Globus pallidus (tissue), 1 donor: ENCODE measurements at places on chromosomes 7 and 10.
A peak's percentile ranks its signal among the peaks of the same experiment; 100 is the strongest.

GRCh38 chr7:25786936-25787335, 365.1 kb upstream of the NFE2L3 start:
- no peak for DNase-seq

GRCh38 chr10:63331586-63331985, 134.2 kb downstream of the JMJD1C start:
- DNase-seq, result no peak

GRCh38 chr10:74892839-74893238, 66.4 kb downstream of the KAT6B start:
- no peak for DNase-seq

GRCh38 chr10:3887885-3888476, 103.0 kb upstream of the KLF6 start:
- DNase-seq, result no peak

DNA sequence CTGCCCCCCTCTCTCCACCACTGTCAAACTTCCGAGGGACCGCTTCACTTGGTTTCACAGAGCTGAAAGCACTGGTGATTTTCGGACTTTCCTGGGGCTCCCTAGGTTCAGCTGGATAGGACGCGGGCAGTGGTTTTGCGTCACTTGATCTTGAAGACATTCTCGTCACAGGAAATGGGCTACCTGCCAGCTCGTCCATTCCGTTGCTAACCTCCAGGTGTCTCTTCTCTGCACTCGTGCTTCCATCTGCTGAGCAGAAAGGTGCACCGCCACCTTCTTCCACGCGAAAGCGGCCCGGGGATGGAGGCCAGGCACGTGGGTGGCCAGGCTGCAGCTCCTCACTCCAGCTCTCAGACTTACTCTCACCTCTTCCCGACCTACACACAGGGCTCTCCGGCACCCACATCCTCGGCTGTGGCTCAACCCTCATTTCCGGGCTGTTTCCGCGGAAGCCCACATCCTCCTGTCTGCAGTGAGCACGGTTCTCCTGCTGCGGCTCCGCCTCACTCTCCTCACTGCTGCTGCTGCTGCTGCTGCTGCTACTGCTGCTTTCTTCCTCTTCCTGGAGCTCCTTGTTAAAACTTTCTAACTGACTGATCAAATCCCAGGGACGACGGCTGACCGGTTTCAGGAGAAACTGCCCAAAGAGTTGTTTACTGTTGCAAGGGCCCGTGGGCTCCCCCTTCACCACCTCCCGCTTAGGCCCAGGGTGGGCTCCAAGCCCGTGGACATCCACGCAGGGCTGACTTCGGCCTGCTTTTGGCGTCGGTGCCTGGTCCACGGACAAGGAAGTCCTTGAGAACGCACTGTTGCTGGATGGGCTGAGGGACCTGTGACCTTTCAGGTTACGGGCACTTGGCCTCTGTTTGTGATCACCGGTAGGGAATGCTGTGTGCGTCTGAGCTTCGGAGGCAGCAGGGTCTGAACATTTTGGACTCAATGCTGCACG, 32.1 kb downstream of the JCAD start:
- DNase-seq, result no peak

DNA sequence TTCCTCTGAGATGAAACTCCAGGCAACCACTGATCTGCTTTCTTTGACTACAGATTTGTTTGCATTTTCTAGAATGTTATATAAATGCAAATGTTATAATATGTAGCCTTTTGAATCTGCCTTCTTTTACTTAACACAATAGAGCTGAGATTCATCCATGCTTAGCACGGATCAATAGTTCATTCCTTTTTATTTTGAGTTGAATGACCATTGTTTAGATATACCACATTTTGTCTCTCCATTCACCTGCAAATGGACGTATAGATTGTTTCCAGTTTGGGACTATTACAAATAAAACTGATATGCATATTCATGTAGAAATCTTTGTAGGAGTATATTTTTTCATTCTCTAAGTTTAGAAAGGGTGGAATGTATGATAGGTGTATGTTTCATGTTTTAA, 57.7 kb downstream of the VPS41 start:
- no peak for DNase-seq

DNA sequence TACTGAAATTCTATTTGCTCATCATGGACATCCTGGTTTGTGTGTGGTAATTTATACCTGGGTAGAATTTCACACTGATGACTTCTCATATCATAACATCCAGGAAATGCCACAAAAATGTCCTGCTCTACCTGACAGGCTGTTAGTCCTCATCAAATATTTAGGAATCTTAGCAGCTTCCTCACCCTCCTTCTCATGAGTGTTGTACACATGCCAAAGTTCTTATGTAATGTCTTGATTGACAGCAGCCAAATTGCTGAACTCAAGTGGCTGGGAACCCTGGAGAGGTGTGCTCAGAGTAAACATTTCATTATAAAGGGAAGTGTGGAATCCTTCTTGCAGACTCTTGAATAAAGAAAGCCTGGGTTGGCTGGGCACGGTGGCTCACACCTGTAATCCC, 8.9 kb downstream of the EEPD1 start:
- DNase-seq, result no peak

DNA sequence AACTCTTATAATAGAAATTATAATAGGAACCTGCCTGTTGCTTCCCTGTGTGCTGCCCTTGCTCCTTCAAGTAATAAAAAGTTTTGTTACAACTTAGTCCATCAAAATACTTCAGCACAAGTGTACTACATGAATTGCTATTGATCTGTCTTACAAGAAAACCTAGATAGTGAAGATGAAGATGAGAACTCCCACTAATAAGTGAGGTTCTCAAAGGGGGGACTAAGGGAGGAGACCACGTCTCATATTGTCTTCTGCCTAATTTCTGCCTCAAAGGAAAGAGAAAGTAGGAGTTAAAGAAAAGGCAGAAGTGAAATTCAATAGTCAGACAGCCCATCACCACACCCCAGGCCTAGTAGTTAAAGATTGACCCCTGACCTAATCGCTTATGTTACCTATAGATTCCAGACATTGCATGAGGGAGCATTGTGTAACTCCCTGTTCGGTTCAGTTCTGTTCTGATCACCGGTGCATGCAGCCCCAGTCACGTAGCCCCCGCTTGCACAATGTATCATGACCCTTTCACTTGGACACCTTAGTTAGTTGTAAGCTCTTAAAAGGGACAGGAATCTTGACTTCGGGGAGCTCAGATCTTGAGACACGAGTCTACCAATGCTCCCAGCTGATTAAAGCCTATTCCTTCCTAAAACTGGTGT, 18.2 kb upstream of the CHST3 start:
- DNase-seq, result no peak

GRCh38 chr7:95102662-95103061, 195.3 kb downstream of the PPP1R9A start:
- DNase-seq, result no peak

GRCh38 chr7:1829111-1829510, 159.0 kb downstream of the ELFN1 start:
- DNase-seq, result no peak

- DNase-seq, result no peak
Observed at GRCh38 chr10:86971232-86971991, 3.1 kb downstream of the ADIRF start.

GRCh38 chr10:27899058-27899457, 99.8 kb downstream of the ODAD2 start:
- DNase-seq, result no peak

DNA sequence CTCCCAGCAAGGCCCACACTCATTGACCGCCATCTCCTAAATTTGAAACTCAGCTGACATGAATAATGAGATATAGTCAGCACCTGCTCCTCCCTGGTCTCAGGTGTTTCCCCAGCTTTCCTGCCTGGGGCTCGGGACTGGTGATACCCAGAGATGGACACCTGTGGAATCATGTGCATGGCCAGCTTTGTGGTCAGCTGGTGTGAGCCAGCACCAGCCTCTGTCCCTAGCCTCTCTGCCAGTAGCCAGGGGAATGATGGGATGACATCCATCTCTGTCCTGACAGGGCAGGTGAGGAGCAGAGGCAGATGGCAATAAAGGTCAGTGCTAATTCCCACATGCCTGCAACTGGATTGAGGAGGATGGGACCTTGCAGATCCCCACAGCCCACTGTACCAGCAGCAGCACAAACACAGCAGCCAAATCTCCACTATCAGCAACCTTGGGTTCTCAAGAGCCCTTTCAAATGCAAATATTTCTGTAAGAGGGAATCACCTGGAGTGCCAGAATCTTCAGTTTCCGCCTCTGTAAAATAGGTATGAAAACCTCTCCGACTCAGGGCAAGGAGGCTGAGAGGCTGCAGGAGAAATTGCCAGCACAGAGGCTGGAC, 329.2 kb upstream of the ZMIZ1 start:
- no peak for DNase-seq

DNA sequence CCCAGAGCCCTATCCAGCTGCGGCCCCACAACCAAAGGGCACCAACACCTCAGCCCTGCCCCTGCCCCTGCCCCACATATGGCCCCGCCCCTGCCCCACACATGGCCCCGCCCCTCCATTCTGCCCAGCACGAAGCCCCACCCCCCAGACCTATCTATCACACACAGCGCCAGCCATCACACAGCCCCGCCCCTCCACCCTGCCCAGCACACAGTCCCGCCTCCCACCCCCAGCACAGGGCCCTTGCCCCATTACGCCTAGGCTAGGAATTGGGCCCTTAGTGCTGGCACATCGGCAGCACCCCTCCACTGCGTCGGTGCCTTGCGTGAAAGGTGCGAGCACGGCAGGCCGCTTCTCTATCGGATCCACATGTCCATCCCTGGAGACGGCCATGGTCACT, 126.8 kb downstream of the MAD1L1 start:
- no peak for DNase-seq

DNA sequence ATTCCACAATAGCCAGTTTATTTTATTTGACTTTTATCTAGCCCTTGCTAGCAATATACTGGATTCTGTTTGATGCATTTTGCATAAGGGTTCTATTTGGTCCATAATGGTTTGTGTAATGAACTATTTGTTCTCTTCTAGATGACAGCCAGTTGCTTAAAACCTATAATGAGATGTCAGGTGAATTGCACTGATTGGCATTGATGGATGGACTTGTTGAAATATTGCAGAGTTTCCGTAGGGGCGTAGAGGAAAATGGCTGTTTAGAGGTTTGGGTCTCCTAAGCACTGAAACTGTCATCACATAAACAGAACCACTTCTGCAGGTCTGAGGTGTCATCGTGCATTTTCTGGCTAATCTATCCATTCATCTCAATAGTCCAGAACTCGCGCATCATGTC, 124.9 kb upstream of the HDAC9 start:
- DNase-seq, result no peak

- DNase-seq, result no peak
Observed at GRCh38 chr7:26291699-26292538, at the start of gene SNX10. SNX10 (plus strand) TSS chr7:26291862; CDS start chr7:26346443, 54,581 bp downstream.

DNA sequence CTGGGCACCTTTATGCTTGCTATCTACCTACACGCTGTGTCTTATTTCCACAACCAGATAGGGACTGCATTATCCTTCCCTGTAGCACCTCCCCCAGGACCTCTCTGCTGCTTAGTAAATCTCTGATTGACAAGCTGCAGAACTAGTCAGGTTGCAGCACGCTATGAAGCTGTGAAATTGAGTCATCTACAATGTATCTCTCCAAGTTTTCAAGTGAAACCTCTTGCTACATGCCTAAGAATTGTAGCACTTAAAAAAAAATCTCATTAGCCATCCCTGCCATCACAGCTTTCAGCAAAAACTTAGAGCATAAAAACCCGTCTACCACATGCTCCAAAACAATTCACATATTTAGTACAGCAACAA, 69.7 kb upstream of the FGFR2 start:
- no peak for DNase-seq

- DNase-seq, result no peak
Observed at GRCh38 chr7:63024446-63024845, 974.2 kb upstream of the ZNF722 start.

GRCh38 chr7:95340491-95340890, 16.2 kb upstream of the PON1 start:
- no peak for DNase-seq

- DNase-seq, result no peak
Observed at GRCh38 chr7:131094685-131095084, 233.0 kb upstream of the MKLN1 start.

DNA sequence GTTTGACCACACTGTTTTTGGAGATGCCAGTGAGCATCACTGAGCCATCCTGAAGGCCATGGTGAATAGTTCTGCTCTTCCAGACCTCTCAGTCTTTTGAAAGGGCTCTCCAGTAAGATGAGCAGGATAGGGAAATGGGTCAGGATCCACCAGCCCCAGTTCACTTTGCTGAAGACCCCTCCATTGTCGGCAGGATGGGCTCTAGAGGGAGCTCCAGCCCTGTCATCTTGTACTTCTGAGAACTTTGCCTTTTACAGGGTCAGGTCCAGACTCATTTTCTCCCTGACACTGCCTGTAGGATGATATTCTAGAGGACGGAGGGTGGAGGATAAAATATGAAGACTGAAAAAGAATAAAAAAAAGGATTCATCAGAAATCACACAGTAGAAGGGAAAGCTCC, 13.1 kb downstream of the LHFPL3 start:
- DNase-seq, result peak; percentile 27
